ENCODE measurements at places on chromosomes 7 and 10.

DNA sequence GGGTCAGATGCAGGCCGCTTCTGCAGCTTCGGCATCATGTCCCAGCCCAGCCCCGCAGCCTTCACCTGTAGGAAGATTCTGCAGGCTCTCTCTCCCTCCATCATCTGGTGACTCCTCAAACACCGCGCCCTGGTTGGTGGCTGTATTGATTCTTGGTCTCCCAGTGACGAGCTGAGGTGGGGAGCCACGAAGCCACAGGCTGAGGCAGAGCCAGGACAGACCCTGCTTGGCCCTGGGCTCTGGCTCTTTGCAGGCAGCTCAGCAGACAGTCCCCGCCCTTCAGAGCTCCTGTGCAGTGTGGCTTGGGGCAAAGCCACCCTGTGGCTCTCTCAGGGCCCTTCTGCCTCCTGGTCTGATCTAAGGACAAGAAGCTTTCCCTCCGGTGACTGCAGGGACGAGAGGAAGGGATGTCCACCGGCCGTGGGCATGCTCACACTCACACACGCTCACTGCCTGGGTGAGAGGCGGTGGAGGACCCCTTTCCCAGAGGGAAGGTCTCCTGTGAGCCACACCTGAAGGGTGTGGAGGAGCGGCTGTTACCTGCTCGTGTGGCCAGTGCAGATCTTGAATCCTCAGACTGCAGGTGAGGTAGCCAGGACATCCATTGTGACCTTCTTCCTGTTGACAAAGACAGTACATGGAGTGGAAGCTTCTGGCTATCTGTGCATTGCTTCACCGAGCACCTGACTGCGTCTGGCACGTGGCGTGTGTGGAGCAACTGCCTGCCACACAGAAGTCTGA is 79.6 kb downstream of the INPP5A start:
- DNase-seq: no peak

DNA sequence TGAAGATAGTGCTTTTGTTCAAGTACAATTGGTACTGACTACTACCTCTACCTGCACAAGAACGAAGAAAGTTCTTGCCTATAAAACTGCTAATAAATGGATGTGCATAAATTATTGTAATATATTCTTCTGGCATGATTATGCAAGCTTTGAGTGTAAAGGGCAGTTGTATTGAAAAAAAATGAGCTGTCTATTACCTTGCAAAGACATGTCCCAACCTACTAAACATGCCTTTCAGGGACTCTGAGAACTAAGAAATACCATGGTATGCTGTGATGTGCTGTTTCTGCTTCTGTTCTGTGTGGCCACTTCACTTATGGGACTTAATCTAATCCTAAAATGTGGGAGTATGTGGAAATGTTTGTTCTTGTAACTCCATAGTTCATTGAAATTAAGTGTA is 1083.4 kb downstream of the LRMDA start:
- no peak for DNase-seq

- DNase-seq: no peak
These were observed 312.0 kb upstream of the ZMIZ1 start for GRCh38 chr10:78756604-78757343.

DNA sequence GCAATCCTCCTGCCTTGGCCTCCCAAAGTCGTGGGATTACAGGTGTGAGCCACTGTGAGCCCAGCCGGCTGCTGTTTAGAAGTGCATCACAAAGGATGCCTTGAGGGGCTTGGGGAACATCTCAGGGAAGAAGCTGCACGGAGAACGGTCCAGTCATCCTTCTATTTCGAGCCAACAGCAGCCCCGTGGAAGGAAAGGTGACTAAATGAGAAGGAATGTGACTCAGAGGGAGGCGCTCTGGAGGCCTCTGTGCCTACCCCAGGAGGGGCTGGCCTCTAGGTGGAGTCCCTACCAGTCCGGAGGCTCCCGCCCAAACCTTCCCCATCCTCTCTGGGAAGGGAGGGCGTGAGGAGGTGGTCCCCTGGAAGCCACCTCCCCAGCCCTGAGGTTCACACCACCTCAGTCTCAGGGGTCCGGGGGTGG is 76.2 kb downstream of the CTBP2 start:
- no peak for DNase-seq

DNA sequence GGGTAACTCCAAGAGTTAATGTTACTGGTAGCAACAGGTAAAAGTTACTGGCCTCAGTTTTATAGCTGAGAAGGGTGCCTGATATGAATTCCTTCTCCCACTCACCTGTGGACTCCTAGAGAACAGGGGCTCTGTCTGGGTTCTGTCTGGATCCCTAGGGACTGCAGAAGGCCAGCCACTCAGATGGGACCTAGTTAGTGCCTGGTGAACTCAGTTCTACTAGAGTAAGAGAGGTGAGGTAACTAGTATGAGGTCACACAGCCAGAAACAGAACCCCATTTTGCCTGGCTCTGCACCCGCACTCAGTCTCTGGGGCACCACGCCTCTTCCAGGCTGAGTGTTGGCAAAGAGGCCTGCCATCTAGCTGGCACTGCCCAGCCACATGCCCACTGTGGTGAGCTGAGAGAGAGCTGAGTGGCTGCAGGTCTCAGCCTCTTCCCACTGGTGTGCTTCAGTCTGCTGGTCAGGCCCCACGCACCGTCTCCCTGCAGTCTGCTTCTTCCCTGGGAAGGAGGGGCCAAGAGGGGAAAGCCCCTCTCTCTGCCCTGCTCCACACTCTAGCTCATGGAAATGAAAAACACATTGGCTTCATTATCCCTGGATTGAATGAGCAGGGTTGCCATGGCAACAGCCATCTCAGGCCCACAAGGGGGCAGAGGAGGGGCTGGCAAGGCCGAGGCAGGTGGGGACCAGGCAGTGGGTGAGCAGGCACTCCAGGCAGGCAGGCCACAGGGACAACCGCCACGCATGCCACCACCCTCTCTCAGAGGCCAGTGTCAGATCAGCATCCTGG is 110.6 kb downstream of the ZMIZ1 start:
- DNase-seq: no peak

DNA sequence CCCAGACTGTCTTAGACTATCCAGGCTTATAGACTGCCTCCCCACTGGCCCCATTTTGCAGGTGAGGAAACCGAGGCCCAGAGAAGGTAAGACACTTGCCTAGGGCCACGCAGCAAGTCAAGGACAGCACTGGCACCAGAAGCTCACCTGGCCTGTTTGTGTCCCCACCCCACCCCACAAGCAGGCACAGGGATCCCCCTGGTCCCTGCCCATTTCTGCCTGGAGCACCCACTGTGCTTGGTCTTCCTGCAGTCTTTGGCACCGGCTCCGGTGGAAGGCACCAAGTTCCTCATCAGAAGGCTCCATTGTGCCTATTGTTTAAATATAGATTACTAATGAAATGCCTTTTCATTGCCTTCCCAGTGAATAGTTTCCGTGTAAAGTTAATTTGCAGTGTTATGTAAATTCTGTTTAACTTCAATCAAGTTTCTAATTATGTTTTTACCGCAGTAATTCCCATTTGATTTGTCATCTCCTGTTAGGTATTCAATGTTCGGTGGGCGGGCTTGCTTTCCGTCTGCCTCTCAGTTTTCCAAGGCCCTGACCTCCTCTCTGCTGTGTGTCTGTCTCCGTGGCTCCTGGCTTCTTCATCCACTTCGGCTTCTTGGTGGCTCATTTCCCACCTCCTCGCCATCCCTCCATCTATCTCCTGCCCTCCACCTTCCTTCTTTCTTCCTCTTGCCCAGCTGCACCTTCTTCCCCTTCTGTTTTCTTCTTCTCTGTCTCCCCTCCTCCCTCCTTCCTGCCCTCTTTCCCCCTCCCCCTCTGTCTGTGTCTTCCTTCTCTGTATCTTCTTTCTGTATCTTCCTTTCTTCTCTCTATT is 75.8 kb downstream of the ZMIZ1 start:
- DNase-seq: no peak

DNA sequence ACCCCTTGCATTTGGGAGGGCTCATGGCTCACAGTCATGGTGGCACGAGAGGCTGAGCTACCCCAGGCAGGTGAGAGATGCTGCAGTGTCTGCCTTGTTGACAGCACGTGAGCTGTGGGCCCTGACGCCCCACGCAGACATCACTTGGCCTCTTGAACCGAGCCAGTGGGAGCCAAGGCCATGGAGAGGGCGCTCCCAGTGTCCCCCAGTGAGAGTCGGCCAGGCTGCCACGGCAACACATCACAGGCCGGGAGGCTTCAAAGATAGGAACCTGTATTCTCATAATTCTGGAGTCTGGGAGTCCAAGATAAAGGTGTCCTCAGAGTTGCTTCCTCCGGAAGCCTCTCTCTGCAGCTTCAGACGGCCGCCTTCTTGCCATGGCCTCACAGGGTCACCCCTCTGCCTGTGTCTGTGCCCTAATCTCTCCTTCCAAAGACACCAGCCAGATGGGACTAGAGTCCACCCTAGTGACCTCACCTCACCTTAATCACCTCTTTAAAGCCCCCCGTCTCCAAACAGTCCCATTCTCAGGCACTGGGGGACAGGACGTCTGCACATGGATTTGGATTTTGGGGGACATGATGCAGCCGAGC is 119.6 kb downstream of the KLF6 start:
- DNase-seq: no peak

GRCh38 chr10:96072674-96073073 is 29.3 kb downstream of the CCNJ start:
- DNase-seq: no peak

DNA sequence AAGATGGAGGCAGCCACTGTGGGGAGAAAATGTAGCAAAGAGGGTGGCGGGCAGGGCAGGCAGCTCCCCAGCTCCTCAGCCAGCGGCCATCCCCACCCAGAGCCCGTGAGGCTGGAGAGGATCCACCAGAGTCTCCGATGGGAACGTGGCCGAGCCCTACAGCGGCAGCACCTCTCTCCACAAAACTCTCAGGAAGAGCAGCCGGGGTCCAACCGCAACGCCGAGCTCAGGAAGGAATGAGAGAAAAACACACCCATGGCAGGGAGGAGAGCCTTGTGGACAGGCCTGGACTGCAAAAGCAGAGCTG is 54.0 kb upstream of the ADGRA1 start:
- no peak for DNase-seq

DNA sequence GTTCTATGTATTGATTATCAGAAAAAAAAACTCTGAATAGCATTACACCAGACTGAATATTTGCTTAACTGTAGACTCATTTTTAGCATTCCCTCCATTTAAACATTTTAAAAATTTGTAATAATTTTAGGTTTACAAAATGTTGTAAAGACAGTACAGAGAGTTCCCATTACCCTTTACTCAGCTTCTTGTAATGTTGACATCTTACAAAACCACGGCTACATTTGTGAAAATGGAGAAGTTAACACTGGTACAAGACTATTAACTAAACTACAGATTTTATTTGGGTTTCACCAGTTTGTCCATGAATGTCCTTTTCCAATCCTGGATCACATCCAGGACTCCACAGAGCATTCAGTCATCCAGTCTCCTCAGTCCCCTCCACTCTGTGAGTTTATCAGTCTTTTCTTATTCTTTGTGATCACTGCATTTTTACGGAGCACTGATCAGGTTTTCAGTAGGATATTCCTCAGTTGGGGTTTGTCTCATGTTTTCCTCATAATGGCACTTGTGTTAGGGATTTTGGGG is 130.0 kb upstream of the EEPD1 start:
- no peak for DNase-seq

DNA sequence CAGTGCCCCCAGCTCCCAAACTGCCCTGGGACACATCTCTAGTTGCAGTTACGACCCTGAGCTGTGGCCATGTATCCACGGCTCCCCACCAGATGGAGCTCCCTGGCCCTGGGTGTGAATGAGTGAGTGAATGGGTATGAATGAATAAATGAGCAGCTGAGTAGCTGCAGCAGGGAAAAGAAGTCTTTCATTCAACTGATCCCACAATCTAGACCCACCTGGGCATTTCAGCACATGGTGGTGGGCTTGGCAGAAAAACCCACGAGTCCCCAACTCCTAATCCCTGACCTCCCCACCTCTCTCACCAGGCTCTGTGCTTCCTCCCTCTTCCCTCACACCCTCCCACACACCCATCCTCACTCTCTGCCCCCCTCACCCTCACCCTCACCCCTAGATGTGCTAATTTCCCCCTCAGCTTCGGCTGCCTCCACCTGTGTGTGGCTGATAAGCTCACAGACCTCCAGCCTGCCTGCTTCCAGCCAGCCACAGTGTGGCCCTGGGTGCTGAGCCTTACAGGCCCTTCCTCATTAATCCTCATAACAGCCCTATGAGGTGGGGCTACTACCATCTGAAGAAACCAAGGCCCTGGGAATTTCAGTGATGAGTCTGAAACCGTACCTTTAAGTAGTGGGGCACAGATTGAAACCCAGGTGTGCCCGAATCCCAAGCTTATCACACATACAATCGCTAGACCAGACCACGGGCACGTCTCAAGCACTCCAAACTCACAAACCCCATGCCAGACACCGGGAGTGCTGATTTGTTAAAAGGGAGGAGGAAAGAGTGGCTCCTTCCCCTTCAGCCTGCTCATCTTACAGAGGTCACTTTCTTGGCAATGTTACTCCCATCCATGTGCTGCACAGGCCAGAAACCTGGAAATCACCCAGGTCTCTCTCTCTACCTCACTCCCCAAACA is 2.2 kb upstream of the ATP6V1F start:
- DNase-seq: no peak

DNA sequence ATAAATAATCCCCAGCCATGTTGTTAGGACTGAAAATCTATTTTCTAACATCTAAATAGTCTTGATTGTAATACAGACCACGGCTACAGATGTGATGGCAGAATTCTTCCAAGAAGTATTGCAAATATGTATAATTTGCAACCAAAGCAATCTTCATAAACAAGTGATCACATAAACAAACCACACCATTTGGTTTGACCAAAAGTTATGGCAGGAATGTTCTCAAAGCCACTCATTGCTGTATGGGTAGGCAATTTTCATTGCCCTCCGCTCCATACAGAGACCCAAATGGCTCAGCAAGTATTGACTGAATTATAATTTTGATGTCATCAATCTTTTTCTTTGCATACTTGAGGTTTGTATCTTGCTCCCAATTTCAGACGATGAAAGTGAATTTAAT is 19.0 kb upstream of the RHOBTB1 start:
- no peak for DNase-seq

GRCh38 chr7:88281749-88282148 is 24.9 kb downstream of the STEAP4 start:
- DNase-seq: no peak

GRCh38 chr10:104680467-104681401 is 39.6 kb downstream of the SORCS3 start:
- DNase-seq: no peak

Measured in stimulated activated CD4-positive, alpha-beta T cell treated with anti-CD3 and anti-CD28 coated beads, Interleukin-4, amount 100 ng/mL, for 48 hours (primary cell).